ENCODE measurements at places on chromosomes 12 and 14.

- DNase-seq: no peak
Measured at GRCh38 chr12:87196321-87196720, 832.9 kb downstream of the C12orf50 start.

- no peak for DNase-seq
Measured at GRCh38 chr12:62882696-62883095, 52.3 kb downstream of the PPM1H start.

DNA sequence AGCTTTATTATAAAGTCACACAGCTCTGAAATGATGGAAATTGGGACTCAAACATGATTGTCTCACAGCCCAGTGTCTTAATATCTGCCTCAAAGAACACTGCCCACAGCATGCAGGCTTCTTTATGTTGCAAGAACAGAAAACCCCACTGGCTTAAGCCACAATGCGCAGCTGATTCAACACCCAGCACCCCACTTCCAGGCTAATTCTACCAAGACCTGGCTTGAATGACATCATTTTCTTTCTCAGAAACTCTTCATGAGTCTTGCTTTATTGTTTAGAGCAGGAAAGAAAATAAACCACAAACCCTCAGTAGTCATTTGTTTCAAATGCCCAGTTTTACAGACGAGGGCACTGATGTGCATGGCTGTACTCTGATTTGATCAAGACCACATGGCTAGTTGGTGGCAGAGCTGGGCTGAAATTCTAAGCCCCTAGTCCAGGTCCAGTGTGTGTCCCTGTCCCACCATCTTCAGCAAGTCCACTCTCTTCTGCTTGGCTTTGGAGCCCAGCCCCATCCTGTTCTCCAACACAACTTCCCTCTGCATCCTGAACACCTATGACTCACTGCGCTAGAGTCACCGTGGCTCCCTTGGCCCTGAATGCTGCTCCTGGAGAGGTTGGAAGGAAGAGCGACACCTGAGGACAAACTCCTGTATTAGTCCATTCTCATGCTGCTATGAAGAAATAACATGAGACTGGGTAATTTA lies 50.3 kb upstream of the SRSF5 start:
- DNase-seq: peak; percentile 13

DNA sequence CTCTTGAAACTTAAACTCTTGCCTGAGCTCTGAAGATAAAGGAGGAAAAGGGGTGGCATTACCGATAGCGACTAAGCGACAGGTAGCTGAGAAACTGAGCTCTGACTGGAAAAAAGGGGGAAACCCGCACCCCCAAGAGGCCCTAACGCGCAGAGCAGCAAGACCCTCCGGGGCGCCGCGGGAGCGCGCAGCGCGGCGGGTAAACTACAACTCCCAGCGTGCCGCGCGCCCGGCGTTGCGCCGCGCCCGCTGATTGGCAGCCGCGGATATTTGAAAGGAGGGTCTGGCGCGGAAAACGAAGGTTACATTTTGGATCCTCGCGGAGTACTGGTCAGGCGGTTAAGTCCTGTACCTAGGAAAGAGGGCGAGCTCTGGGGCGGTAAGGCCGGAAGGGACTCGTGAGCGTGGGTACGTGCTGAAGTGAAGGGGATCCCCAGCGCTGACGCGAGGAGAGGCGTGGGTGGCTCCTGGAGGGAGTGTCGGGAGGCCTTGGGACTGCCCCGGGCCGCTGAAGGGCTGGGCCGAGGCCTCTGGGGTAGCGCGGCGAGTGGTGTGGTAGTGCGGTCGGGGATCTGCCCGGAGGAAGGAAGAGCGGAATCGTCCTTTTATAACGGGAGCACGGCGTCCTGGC lies at the start of gene ESPL1:
Gene ESPL1, plus strand, starts transcription at position 301 of the 631 bp plus-strand sequence. CDS start 468 bp downstream, outside the sequence.
- peak; percentile 76 for DNase-seq

- DNase-seq: peak; percentile 58
Measured at GRCh38 chr14:24430682-24431568, 1.2 kb downstream of the KHNYN start.

GRCh38 chr12:89424846-89425245 lies 72.5 kb upstream of the DUSP6 start:
- no peak for DNase-seq

DNA sequence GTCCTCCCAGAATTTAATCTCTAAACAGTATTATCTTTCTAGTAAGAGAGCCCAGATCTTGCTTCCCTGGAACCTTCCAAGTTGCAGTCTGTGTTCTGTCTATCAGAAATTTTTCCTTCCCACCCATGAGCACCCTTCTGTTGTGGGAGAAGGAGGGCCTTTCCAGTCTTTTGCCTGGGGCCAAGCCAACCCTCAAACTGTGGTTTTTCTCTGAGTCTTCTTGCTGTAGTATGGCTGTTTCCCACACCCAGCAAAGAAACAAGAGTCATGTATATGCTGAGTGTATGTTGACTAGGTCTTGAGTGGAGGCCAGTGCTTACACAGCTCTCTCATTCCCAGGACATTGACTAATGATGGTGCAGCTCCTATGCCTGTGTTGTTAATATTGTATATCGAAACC lies 104.5 kb downstream of the TGFB3 start:
- DNase-seq: no peak

DNA sequence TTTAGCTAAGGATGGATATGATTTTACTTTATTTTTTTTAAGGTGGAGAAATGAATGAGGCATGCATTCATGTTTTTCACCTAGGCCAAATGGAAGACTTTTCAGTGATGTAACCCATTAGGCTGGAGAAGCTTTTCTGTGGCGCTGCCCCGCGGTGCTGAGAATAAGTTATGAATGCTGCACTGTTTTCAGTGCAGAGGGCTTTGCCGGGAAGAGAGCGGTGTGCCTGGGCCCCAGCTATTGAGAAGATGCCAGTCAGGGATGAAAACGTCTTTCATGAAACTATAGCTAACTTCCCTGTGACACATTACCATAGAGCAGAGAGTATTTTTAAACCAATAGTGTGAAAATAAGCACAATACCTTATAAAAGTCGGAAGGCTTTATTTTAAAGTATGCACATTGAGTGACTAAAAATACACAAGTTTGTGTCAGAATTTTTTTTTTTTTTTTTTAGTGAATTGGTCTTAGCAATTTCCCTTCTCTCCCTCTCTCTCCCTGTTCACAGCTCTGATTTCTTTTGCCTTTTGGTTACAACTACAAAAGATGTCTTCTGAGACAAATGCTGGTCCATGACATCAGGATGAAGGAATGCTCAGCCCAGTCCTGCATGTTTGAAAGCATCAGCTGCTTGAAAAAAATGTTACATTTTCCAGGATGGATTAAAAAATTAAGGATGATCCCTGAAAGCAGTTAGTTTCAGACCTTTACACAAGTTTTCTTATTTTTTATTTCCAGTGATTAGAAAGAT lies 48.3 kb downstream of the NPAS3 start:
- DNase-seq: no peak

DNA sequence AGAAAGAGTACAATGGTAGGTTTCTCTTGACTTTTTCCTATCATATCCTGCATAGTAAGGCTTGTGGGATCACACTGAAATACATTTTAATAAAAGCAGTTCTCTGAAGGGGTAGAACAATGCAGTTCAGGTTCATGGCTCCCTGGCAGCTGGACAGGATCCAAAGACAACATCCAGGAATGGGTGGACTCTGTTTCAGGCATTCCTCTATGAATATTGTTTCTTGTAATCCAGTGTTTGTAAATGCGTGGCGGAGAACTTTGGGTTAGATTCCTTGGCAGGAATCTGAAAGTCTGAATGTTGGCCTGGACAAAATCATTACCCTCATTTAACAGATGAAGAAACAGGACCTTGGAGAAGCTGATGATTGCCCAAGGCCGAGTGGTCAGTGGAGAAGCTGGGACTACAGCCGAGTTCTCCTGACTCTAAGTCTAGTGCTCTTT lies 43.5 kb downstream of the SYNE2 start:
- DNase-seq: no peak

GRCh38 chr12:113134521-113134951 lies 1.0 kb downstream of the RASAL1 start:
- DNase-seq: no peak

GRCh38 chr12:89893972-89894706 lies 185.5 kb upstream of the ATP2B1 start:
- no peak for DNase-seq

DNA sequence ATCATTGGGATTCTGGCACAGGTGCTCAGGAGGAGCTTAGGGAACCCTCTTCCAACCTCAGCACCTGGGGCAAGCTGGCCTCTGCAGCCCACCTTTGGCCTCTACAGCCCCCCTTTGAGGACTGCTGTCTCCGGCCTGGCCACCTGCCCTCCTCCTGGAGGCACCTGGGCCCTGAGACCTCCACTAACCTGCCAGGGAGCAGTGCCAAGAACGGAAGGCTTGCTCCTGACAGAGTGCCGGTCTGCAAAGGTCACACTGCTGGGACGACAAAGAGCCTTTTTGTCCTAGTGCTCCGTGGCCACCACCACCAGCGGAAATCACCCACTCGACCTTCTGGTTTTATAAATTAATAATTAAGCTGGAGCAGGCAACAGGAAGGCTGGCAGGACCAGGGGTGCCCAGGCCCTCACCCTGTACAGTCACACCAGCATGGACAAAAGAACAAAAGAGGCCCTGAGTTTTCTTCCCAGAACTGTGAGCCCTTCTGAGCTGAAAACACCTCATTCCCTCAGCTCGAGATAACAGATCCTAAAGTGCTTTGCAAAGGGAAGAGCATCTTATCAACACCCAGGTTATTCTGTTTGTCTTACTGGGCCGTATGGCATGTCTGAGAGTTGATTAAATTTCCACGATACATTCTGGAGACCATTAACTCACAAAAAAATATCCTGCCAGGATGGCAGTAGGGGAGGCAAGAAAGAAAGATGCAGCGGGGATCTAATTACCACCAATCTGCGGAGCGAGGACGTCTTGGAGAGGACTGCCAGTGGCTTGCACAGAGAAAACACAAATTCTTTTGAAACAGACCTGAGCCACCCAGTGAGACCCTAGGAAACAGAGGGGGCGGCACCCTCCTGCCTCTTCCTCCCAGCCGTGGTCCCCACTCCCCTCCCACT lies 8.2 kb downstream of the TESC start:
- no peak for DNase-seq

DNA sequence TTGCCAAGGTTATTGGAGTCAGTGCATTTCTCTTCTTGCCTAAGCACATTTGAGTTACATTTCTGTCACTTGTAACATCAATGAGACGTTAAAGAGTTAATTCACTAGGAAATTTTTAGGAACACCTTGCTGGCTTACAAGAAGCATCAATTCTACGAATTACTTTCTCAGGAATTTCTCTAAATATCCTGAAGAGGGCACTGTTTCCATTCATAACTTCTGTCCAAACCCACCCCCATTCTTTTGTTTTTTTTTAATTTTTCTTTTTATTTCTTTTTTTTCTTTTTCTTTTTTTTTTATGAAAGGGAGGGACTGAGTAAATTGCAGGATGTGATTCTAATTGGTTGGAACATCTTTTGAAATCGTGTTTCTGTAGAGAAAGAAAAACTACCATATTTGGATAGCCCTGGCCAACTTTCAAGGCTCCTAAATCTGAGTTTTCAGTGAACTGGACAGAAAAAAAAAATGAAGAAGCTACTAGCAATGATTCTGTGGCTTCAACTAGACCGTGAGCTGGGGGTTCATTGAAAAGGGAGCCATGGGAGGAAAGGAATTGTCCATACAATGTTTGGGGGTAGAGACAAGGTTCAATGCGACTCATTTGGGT lies 285.3 kb downstream of the DAD1 start:
- no peak for DNase-seq
